ENCODE measurements at places on chromosomes 3 and 15.

DNA sequence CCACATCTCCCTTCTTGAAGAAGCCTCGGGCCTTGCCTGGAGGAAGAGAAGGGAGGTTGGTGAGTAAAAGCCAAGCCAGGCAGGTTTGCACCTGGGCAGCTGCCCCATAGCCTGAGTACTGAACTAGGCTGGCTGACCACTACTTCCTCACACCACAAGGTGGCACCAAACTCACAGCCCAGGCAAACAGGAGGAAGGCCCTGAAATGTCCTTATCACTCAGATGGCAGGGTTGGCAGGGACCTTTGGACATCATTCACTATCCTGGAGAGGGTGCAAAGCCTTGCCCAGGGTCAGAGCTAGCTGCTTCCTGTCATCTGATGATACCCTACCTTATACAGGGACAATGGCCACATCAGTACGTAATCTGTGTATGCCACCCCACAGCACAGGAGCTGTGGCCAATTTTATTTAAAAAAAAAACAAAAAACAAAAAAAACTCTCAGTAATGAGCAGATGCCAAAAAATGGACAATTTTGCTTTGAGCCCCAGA, 2.2 kb upstream of the GRAMD2A start:
- DNase-seq, result peak; percentile 68

DNA sequence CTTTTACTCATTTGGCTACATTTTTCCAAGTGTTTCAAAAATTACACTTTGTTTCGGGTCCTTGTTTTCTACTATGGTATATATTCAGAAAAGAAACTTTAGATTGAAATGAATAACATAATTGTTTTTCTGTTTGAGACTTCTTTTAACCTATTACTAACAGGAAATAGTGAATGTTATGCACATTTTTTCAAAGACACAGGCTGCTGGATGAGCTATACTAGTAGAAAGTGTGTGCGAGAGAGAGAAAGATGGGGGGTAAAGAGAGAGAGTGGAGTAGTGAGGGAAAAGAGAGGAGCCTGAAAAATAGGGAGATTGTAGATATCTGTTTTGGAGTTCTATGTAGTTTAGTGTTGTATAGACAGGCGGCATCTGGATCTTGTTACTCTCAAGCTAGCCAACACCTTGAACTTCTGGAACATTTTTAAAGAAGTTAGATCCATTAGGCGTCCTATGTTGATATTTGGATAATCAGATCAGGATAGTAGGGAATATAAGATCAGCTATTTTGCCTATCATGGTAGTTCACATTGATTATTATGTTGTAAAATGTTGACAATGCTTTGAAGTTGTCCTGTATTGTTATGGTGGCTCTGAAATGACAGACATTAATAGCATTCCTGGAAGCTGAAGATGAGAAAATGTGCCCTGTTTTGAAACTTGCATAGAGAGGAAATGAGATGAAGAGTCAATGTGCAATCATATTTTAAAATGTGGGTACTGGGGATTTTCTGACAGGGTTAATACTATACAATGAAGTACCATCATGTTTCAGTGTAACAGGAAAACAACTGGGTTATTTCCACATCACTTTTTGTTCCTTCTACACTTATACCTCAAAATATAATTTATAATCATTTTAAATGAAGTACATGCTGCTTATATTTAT, 2.6 kb downstream of the RBMS3 start:
- DNase-seq, result no peak

DNA sequence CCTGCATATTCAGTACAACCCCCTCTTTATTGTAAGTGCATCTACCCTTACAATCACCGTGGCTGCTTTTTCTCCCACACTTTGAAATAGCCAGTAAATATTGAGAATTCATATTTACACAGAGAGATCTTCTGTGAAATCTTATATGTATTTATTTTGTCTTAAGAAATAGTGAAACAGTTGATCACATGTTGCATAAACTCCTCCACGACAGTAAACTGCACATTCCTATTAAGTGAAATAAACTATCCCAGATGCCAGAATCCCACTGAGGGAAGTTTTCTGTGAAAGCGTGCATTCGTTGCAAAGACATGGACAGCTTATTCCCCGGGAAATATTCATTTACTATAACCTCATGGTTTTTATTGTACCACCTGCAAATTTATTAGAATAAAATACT, 796.0 kb downstream of the ROBO2 start:
- DNase-seq, result no peak

DNA sequence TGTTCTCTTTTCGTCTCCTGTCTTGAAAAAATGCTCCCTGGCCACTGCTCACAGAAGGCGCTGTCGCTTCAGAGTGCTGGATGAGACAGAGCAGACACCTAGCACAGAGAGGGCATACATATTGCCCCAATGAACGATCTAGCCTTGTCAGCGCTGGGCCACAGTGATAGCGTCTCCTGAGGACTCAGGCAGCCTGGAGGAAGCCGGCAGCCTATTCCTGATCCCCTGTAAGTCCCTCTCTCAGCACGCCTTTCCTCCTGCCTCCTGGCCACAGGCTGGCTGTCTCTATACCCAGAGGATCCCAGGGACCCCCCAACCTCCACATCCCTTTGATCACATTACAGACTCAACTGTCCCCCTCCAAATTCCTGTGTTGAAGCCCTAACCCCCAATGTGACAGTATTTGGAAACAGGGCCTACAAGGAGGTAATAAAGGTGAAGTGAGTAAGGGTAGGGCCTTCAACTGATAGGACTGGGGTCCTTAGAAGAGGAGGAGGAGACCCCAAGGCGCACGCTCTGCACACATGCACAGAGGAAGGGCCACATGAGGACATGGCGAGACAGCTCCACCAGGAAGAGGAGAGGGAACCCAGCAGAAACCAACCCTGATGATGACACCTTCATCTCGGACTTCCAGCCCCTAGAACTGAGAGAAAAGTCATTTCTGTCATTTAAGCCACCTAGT, 7.5 kb downstream of the PLA2G4F start:
- no peak for DNase-seq

GRCh38 chr15:34607832-34608231, 24.4 kb upstream of the GOLGA8B start:
- DNase-seq, result no peak

- no peak for DNase-seq
Measured at GRCh38 chr3:11001020-11001657, 8.6 kb downstream of the SLC6A1 start.

DNA sequence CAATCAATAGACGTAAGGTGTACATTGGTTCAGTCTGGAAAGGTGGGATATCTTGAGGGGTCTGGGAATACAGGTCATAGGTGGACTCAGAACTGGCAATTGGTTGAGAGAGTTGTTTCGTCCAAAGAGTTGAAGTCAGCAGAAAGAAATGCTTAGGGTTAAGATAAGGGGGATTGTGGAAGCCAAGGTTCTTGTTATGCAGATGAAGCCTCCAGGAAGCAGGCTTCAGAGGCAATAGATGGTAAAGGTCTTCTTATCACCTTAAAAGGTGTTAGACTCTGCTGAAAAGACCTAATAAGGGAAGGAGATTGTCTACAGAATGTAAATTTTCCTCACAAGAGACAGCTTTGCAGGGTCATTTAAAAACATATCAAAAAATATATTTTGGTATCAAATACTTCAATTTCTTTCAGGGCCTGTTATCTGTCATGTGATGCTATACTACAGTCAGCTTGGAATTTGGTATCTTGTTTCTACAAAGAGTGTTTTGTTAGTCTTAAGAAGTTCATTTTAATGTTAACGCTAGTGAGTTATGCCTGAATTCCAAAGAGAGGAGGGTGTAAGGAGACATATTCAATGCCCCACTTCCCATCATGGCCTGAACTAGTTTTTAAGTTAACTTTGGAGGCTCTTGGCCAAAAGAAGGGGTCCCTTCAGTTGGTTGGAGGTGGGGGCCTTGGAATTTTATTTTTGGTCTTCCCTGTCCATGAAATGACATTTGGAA, 378.2 kb upstream of the ROBO2 start:
- no peak for DNase-seq

DNA sequence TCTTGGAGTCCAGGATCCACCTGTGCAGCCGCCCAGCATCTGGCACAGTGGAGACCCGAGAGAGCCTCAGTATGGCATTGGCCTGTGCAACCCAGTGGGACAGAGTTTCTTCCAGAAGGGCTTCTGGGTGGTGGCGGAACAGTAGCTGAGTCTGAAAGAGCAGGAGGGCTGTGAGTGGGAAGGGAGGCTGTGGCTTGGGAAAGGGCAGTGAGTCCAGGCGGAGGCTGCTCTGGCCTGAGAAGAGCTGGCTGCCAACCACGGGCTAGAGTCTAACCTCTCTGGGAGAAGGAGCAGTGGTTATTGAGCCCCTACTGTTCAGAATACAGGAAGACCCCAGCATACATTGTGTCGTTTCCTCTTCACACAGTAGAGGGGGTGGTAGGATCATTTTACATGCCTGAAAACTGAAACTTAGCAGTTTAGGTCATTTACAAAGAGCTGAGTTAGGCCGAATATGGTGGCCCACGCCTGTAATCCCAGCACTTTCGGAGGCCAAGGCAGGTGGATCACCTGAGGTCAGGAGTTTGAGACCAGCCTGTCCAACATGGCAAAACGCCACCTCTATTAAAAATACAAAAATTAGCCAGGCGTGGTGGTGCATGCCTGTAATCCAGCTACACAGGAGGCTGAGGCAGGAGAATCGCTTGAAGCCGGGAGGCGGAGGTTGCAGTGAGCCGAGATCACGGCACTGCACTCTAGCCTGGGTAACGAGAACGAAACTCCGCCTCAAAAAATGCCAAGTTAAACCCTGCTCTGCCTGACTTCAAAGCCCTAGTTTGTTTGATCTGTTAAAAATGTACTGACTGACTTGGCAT, 3.2 kb downstream of the AEN start:
- DNase-seq, result no peak

DNA sequence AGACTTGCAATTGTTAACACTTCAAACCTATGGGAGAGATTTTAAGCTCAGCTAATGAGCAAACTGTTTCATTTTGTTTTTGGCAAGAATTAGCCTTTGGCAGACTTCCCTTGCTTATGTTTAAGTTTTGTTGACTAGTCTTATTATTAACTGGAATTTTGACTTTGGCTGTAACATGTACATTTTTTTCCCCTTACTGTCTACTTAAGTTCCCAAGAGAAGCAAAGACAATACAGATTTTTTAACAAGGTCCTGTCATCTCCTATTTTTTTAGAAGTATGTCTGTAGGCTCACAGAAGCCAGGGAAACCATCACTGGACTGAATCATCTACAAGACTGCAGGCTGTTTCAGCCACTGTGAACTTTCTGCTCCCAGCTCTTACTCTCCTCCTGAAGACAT, 74.3 kb downstream of the DGKG start:
- no peak for DNase-seq
